NCI-H69 (cell line): ENCODE measurements at places on chromosomes 13 and 19.

GRCh38 chr13:93147946-93148345 is 78.7 kb upstream of the GPC6 start:
- DNase-seq, result no peak

DNA sequence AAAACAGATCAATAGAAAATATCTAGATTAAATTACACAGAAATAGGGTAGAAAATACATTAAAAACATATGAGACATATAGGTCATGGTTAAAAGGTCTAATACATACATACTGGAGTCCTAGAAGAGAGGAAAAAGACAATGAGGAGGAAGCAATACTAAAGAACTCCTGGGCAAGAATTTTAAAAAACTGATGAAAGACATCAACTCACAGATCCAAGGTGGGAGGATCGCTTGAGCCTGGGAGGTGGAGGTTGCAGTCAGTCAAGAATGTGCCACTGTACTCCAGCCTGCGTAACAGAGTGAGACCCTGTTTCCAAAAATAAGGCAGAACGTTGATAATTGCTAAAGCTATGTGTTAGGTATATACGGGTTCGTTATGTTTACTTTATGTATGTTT is 5.4 kb upstream of the KASH5 start:
- no peak for DNase-seq

- no peak for DNase-seq
Measured at GRCh38 chr19:51219307-51219706, 5.6 kb upstream of the CD33 start.

- DNase-seq, result no peak
Measured at GRCh38 chr19:18144361-18144760, 8.6 kb upstream of the PIK3R2 start.

DNA sequence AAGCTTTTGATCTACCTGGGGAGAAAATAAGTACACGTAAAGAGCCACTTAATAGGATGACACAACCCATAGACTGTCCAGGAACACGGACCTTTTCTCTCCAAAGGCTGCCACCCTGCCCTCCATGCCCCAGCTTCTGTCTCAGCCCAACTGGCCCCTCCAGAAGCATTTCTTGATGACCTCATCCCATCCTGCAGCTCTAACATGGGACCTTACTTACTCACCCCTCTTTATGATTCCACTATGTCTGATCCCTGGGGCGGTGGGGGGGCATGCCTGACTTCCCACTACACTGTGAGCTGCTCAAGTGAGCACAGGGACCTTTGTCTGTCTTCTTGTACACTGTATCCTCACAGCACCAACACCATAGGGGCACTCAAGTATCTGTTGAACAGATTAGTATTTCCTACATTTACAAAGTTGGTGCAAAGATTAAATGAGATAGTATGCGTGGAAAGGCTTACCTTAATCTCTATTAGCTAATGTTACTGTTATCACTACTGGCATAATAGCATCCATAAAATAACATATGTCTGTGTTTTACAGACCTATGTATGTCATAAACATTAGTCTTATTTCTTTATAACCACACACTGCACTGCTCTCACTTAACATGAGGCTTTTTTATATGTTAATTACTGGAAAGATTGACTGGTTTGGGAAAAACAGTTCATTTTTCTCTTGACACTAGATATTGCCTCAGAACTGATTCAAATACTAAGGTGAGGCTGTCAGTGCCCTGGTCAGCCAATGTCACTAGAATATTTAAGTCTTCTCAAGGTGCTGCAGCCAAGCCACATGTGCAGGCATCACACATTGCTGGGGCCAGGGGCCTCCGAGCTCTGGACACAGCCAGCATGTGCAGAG is 100.9 kb downstream of the FOXO1 start:
- DNase-seq, result no peak

DNA sequence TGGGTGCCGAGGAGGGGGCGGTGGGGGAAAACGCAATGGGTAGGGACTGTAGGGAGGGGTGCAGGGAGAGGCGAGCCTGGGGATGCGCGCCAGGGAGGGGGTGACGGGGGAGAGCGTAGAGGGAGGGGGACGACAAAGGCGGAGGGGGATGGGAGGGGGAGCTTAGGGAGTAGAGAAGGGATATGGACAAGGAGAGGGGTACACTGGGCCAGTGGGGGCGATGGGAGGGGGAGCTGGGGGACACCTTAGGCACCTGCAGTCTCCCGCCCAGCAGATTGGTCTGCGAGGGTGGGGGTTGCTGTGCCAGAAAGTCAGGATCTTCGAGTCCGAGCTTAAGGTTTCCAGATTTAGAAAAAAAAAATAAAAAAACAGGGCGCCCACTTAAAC is 15.7 kb downstream of the CCDC124 start:
- DNase-seq, result no peak

GRCh38 chr19:14101003-14101545 is 10.5 kb upstream of the SAMD1 start:
- DNase-seq, result no peak

DNA sequence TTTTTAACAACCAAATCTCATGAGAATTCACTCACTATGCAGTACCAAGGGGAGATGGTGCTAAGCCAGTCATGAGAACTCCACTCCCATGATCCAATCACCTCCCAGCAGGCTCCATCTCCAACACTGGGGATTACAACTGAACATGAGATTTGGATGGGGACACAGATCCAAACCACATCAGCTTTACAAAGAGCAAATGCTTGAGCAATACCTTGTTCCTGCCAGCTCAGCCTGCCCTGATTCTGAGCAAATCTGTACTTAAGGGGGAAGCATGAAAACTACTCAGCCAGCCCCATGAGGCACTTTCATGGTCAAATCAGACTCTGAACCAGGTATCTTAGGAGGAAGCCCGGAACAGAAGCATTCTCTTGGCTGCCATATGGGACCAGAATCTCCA is 259.9 kb downstream of the TBC1D4 start:
- no peak for DNase-seq

DNA sequence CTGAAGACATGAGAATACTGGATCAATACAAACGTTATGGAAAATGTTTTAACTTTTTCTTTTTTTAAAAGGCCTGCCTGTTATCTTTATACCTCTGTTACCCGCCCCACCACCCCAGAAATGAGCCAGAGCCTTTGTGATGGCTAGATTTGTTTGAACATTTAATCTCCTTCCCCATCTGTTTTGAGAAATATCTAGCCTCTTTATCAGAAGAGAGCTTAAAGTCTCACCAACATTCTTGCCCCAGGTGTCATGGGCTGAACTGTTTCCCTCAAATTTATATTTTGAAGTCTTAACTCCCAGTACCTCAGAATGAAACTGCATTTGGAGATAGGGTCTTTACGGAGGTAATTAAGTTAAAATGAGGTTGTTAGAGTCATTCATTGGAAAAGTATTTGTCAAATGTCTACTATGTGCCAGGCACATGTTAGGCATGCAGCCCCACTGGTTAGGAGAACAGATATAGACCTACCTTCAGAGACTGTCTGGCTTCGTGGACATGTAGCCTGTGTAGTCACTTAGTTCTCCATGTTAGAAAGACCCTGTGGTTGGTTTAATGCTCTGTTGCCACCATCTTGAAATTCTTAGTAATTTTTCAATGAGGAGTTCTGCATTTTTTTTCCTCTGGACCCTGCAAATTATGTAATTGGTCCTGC is 6.3 kb upstream of the RB1 start:
- no peak for DNase-seq

- no peak for DNase-seq
Measured at GRCh38 chr19:51766461-51766860, 5.5 kb downstream of the FPR2 start.

GRCh38 chr19:29777781-29778309 is 33.9 kb upstream of the CCNE1 start:
- no peak for DNase-seq

DNA sequence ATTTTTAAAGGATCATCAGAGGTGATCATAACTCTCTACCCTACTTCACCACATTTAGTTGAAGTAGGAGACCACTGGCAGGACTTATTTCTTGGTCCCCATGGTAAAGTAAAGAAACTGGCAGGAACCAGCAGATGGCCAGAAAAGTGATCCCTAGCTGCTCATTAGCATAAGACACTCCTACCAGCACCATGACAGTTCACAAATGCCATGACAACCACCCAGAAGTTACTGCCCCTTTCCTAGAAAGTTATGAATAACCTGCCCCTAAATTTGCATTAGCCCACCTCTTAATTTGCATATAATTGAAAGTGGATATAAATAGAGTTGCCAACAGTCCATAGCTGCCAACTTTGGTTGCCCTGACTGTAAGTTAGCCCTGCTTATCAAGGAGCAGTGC is 18.4 kb upstream of the RUBCNL start:
- no peak for DNase-seq
